ENCODE measurements at places on chromosomes 12 and 14. TPM values are rescaled to one million over a fixed set of nuclear protein-coding genes. Genes with fewer than 3 reads are reported as not detected.

GRCh38 chr14:103128631-103129300, 5.5 kb downstream of the TNFAIP2 start:
- peak; percentile 62 for DNase-seq

DNA sequence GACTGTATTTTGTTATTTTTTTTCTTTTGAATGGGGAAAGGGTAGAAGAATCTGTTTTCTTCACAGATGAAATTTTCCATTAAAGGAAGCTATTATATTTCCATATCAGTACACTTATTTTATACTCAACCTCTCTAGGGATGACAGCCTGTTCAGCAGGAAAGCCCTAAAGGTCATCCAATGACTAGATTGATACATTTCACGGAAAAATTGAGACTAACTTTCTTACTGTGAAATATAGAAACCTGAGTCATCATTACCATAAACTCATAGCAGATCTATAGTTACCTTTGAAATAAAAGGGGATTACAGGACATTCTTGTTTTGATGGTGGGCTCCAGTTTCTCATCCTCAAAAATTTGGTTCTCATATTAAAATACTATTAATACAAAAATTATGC, 36.1 kb upstream of the PTCSC3 start:
- DNase-seq: no peak

DNA sequence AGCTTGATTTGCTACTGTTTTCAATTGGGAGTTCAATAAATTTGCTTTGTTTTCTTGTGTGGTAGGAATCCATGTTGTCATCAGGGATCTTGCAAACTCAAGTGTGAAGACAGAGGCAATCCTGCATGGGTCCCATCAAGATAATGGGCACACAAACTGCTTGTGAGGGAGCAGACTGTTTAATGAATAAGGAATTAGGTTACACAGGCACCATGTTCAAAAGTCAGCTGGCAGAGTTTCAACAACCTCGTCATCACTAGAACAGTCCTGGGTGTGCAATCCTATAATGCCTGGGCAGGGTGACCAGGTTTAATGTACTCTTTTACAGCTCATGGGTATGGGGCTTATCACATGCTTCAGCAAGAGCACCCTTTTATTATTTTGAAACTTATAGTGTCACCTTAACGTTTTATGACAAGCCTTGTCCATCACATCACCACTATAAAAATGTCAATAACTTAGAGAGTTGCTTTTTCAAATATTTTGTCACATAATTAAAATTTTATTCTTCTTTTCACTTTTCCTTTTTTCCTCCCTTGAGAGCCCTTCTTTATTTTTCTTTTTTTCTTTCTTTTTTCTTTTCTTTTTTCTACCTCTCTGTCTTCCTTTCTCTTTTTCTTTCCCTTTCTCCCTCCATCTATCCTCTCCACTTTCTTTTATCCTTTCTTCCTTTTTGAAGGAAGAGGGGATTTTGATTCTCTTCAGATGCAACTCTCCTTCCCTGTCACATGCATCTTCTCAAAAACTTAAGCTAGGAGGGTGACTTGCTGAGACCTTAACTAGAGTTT, 252.2 kb upstream of the ATP2B1 start:
- peak; percentile 29 for DNase-seq

- no peak for DNase-seq
Observed at GRCh38 chr14:56137453-56137807, 19.2 kb downstream of the PELI2 start.

Gene GLT1D1
- not detected for total RNA-seq

DNA sequence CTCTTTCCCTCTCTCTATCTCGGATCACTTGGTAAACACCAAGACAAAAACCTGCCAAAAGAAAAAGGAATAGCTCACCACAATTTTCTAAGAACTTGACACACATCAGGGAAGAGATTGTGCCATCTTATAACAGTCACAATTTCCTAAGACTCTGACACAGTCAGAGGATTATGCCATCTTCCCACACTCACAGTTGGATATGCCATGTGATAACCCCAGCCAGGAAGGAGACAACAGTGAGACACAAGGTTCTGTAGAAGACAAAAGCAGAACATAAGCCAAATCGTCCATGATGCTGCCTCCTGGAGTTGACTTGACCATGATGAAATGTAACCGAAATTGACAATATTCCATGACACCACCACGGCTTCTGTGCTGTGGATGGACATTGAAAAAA, 2.8 kb upstream of the CLEC9A start:
- peak; percentile 52 for DNase-seq

- DNase-seq: no peak
Observed at GRCh38 chr12:120941846-120942405, 36.4 kb upstream of the HNF1A start.

Gene NID2
- 1.6 TPM for total RNA-seq

DNA sequence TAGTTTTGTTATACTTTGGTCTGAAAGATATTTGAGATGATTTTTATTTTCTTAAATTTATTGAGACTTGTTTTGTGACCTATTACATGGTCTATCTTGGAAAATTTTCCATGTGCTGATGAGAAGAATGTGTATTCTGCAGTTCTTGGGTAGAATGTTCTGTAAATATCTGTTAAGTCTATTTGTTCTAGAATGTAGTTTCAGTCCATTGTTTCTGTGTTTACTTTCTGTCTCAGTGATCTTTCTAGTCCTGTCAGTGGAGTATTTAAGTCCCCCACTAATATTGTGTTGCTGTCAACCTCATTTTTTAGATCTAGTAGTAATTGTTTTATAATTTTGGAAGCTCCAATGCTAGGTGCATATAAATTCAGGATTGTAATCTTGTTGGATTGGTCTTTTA, 30.4 kb upstream of the SCAF11 start:
- no peak for DNase-seq

Gene CDC42BPB
- 42.1 TPM for total RNA-seq

Gene ATN1
- total RNA-seq: 6.6 TPM

DNA sequence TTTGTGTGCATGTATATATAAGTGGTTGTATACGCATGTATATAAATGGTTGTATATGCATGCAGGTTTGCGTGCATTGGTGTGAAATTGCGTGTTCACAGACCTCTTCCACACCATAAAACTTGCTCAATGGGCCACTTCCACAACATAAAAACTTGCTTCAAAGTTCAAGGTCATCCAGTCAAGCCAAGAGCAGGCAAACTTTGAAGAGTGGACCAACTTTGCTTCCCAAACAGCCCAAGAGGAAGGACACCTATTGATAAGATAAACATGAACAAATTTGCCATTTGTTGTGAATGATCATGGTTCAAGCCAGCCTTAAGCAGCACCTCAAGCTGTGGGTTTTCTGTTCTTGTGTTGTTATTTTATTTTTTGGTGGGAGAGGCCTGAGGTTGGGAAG, 25.2 kb upstream of the PPP1CC start:
- no peak for DNase-seq

DNA sequence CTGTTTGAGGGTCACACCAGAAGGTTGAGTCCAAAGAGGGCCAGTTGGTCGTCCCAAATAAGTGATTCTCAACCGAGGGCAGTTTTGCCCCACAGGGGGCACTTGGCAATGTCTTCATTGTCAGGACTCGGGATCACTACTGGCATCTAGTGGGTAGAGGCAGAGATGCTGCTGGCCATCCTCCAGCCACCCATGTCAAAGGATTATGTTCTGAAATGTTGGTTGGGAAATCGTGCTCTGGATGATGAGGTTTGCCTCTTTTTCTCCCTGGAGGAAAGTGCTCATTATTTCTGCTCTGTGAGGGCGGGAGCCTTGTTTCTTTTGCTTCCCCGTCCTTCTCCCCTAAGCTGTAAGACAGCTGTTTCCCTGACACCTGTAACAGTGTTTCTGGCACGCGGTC, 3.6 kb downstream of the ZNF839 start:
- DNase-seq: peak; percentile 69

Gene ARHGAP5
- 36.8 TPM for total RNA-seq

Gene ZNF605
- total RNA-seq: 5.5 TPM

Gene JAG2
- 0.48 TPM for total RNA-seq

Gene CCDC196
- not detected for total RNA-seq

DNA sequence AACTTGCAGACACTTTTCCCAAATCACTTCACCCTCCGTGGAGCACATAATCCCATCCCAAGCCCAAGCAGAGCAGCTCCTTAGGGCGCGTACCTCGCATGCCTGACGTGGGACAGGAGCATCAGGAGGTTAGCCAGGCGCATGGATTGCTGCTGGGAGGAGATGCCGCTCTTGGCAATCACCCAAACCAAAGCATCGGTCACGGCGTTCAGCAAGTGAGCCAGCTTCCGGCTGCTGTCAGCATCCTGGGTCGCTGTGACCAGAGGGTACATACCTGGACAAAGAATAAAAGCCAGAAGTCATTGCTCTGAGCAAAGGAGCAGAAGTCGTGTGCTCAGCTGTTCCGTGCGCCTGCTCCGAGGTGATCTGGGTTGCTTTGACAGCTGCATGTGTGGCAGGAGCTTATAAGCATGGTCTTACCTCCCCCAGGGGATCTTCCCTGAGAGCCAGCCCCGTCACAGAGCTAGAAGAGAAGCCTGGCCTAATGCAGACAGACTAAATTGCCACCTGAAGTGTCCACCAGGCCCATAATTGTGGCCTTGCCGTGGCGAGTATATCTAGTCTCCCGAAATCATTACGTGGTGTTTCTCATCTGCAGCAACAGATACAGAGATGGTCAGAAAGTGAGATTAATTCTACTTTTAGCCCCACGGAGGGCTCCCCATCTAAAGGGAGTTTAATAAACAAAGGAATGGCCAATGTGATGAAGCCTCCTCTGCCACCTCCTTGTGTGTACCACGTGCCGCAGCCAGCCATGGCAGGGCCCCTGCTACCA, 59.1 kb downstream of the ESR2 start:
- DNase-seq: peak; percentile 74

Gene SMCO2
- total RNA-seq: 0.35 TPM

Gene PLEKHA5
- 19.7 TPM for total RNA-seq

DNA sequence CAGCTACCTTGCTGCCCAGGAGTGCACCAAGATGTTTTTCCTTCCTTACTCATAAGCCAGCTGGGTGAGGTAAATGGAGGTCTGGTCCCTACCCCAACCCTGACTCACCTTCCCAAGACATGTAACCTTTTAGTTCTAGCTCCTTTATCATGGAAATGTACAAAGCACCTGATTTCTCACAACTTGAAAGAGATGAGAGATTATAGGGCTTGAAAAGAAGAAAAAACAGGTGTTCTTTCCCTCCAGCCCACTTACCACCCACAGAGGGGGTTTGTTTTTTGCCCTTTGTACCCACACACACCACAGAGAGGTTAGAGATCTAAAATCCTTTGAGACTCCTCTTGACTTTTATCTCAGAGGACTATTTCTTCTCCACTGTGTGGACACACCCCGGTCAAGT, 21.1 kb downstream of the PLXNC1 start:
- DNase-seq: no peak

DNA sequence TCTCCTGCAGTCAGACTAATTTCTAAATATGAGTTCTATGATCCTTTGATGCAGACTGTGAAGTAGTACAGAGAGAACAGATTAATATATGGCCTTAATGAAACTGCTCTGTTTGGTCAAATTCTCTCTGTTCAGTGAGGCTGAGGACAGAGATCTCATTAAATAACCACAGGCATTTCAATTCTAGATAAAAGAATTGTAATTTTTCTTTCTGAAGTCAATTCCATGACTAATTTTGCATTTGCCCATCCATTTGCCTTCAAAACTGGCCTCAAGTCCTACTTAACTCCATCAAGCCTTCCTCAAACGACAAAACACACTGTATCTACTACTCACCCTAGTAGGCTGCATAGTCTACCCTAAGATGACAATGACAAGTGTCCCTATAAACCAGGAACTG, 67.1 kb downstream of the DUSP16 start:
- DNase-seq: no peak

DNA sequence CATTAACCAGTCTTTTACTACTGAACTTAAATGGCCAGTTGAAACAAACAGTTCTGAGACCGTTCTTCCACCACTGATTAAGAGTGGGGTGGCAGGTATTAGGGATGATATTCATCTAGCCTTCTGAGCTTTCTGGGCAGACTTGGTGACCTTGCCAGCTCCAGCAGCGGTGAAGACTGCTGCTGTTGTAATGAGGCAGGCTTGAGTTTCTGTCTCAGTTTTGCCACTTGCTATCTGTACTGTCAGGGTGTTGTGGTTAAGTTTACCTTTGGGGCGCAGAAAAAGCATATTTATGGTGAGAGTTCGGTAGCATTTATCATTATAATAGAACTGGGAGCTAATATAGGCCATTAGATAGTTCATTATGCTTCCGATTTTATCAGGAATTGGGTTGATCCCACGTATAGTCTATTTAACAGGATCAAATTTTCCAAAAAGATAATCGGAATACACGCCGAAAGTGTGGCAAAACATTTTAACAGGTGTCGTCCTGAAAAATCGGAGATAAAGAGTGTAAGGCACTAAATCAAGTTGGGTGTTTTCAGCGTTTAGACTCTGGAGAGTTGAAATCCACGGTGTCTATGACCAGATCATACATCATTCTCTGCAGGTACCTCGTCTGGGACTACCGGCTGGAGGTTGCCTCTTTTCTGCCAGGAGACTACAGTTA, 688 bp upstream of the NECAP1 start:
- no peak for DNase-seq

Gene KRT79
- total RNA-seq: 1.0 TPM

- DNase-seq: no peak
Observed at GRCh38 chr14:33734387-33734786, 216.5 kb downstream of the EGLN3 start.

DNA sequence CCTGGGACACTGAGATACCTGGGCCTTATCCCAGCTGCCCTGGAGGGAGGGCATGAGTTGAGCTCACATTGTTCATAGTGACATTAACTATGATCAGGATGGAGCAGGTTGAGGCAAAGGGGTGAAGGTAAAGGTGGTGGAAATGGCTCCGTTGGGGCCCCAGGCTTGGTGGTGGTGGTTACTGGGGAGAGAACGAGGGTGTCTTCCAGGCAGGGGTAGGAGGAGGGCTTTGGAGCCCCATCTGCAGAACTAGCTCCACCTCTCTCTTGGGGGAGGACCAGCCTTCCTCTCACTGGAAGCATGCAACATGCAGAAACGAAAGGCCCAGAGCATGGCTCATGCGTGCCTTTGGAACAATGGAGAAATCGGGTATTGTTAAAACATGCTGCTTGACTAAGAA, 217.0 kb downstream of the SLC41A2 start:
- no peak for DNase-seq

- peak; percentile 20 for DNase-seq
Observed at GRCh38 chr14:61678975-61679374, 16.3 kb upstream of the HIF1A start.

Gene CYP27B1
- total RNA-seq: 0.17 TPM

- no peak for DNase-seq
Observed at GRCh38 chr14:21066882-21067502, 3.1 kb upstream of the ARHGEF40 start.

DNA sequence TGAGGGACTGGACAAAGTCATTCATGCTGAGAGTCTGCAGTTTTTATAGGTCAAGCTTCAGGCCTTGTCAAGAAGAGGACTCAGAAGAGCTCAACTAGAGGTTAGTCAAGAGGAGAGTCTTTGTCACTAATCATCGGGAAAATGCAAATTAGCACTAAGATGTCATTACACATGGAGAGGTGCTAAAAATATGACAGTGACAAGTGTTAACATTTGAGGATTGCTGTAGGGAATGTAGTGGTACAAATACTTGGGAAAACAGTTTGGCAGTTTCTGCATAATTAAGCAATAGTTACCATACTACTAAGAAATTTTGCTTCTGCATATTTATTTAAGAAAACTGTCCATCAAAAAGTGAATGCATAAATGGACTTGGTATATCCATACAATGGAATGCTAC, 60.9 kb upstream of the CSRP2 start:
- no peak for DNase-seq
